MCF 10A (cell line): ENCODE measurements at places on chromosomes 16 and 17. TPM values are rescaled to one million over a fixed set of nuclear protein-coding genes. Genes with fewer than 3 reads are reported as not detected.

DNA sequence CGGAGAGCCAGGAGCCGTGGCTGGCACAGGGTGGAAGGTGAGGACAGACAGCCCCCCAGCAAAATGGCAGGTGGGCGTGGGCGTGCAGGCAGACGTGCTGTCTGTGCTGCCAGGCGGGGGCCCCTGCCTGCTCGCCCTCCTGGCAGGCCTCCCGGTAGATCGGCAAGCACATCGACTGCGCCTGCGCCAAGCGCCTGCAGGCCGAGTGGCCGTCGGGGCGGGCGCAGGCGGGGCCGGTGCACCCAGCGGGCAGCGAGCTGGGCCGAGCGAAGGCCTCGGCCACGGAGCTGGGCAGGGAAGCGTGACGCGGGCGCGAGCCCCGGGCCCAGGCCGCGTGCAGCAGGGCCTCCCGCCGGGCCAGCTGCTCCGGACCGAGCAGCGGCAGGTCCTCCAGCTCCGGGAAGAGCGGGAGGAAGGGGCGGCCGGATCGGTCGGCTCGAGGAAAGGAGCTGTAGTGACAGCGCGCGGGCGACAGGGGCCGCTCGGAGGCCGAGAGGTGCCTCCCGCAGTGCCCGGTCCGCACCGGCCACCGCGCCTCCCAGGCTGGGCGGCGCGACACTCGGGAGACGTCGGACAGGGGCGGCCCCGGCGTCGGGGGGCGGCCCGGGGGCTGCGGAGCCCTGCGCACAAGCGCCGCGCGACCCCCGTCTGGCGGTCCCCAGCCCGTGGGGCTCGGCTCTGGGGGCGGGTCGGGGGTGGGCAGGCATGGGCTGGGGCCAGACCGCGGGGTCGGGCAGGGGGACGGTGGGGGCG lies 16.9 kb downstream of the GRIN2C start:
- H3K4me3 ChIP-seq: no peak overlapping the region
- no peaks in the 10 kb centered on the region for H3K36me3 ChIP-seq
- DNase-seq: peak; percentile 35
- peaks cover 8% of the 10 kb centered on the region for H3K4me1 ChIP-seq
- H3K27ac ChIP-seq: no peak overlapping the region
- H3K27me3 ChIP-seq: no peaks in the 10 kb centered on the region

DNA sequence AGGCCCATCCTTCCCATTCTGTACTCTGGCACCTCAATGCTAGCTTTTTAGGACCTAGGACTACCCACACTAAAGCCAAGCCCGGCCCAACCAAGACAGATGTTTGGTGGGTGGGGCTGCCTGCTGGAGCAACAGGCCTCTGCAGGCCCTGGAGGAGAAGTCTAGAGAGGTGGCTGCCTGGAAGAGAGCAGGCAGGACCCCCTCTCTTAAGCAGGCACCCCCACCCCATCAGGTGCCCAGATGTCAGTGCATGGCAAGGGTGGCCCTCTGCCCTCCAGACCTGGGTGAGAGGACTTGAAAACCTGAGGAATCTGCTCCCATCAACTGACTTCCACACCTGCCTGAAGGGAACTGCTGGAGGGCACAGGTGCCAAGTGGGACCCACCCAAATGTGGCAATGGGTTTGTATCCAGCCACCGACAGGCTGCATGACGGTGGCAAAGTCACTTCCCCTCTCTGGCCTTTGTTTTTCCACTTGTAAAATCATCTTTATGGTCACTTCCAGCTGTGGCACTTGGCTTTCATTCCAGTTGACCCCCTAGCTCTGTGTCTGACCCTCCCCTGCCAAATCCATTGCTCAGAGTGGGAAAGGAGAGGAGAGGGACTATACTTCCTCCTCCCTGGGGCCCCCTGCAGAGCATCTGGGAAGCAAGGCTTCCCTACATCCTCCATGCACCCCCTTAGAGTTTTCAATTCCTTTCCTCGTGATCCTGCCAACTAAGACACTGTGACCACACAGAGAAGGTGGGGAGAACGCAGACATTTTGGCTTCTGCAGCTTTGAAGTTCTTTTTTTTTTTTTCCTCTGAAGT lies 1.7 kb upstream of the STAT5A start:
- no peaks in the 10 kb centered on the region for H3K36me3 ChIP-seq
- H3K4me3 ChIP-seq: peak overlapping the region; percentile 47
- no peak overlapping the region for H3K27ac ChIP-seq
- no peaks in the 10 kb centered on the region for H3K4me1 ChIP-seq
- DNase-seq: no peak
- H3K27me3 ChIP-seq: peaks cover 14% of the 10 kb centered on the region

GRCh38 chr16:12518241-12519175 lies 285.2 kb downstream of the CPPED1 start:
- no peak for DNase-seq
- no peaks in the 10 kb centered on the region for H3K27me3 ChIP-seq
- H3K4me3 ChIP-seq: no peak overlapping the region
- H3K27ac ChIP-seq: no peak overlapping the region
- no peaks in the 10 kb centered on the region for H3K4me1 ChIP-seq
- no peaks in the 10 kb centered on the region for H3K36me3 ChIP-seq

GRCh38 chr17:48488548-48489106 lies 42.2 kb downstream of the HOXB1 start:
- H3K4me1 ChIP-seq: peaks cover 19% of the 10 kb centered on the region
- H3K36me3 ChIP-seq: no peaks in the 10 kb centered on the region
- no peak overlapping the region for H3K4me3 ChIP-seq
- H3K27me3 ChIP-seq: no peaks in the 10 kb centered on the region

GAST gene
- total RNA-seq: not detected in 2 replicates

AKTIP gene
- 27.6 and 30.3 TPM in 2 replicates for total RNA-seq

MMP28 gene
- total RNA-seq: 22.3 and 27.4 TPM in 2 replicates

C16orf92 gene
- not detected in 2 replicates for total RNA-seq

GRB7 gene
- total RNA-seq: 7.3 and 10.3 TPM in 2 replicates

IL34 gene
- not detected in 2 replicates for total RNA-seq

CCDC200 gene
- total RNA-seq: not detected in 2 replicates

GDPD3 gene
- total RNA-seq: 0.49 and 1.5 TPM in 2 replicates
